ENCODE measurements at places on chromosomes 2 and 18. TPM values are rescaled to one million over a fixed set of nuclear protein-coding genes. Genes with fewer than 3 reads are reported as not detected.

DNA sequence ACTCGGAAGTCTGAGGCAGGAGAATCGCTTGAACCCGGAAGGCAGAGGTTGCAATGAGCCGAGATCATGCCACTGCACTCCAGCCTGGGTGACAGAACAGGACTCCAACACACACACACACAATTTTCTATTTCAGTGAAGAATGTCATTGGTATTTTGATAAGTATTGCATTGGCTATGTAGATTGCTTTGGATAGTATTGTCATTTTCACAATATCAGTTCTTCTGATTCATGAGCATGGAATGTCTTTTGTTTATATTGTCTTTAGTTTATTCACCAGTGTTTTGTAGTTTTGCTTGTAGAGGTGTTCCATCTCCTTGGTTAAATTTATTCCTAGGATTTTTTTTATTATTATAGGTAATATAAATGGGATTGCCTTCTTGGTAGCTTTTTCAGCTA is 693.4 kb upstream of the SYT4 start:
- DNase-seq, result no peak

Gene IWS1
- 47.2 TPM for total RNA-seq

GRCh38 chr2:170512266-170512665 is 202.9 kb upstream of the SP5 start:
- DNase-seq, result no peak

- DNase-seq, result no peak
These were observed 1.7 kb downstream of the ACVR2A start for GRCh38 chr2:147846412-147847081.

GRCh38 chr2:207238831-207239701 is 73.3 kb upstream of the KLF7 start:
- DNase-seq, result no peak

DNA sequence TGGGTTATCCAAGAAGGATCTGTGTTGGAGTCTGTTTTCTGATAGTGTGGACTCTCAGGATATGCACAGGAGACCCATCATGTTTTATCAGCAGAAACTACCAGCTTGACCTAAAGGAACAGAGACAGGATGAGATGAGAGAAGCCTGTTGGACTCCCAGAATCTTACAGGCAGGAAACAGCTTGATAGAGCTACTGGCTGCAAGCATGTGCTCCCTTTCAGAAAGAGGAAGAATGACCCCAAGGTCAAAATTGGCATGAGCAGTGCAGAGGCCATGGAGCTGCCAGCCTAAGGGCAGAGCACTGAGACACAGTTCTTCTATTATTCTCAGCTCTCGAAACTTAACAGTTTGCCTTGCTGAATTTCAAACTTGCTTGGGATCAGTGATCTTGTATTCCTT is 135.2 kb upstream of the NFATC1 start:
- DNase-seq, result no peak

Gene BOLL
- not detected for total RNA-seq

GRCh38 chr2:196681510-196681909 is 42.0 kb downstream of the CCDC150 start:
- DNase-seq, result no peak

DNA sequence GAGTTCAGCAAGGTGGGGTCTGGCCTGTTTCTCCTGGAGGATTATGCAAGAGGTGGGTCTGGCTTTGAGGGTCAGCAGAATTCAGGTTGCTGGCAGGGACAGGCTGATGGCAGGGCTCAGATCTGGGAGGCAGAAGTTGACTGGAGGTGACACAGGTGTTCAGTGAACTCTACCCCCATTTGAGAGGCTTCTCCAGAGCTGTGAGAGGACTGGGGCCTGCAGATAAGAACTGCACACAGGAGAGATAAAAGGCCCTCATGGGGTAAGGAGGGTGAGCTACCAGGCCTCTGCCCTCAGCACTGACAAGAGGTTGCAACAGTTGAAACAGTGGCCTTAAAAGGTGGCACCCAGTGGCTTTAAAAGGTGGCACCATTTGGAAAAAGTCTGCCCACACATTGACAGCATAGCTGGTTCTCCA is 13.1 kb downstream of the MOCOS start:
- DNase-seq, result no peak

DNA sequence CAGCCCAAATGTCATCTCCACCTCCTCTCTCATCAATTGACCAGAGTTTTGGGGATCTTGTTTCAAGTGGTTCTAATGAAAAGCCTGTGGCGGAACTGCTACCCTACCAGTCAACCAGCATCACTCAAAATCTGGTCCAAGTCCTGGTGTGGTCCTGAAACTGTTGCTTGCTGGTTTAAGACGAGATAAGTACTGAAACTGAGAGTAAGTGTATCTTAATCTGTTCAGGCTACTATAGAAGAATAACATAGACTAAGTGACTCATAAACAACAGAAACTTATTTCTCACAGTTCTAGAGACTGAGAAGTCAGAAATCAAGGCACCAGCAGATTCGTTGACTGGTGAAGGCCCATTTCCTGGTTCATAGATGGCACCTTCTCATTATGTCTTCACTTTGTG is 879 bp upstream of the GALNT5 start:
- no peak for DNase-seq

- no peak for DNase-seq
These were observed 100.4 kb downstream of the CCDC141 start for GRCh38 chr2:178949584-178949983.

GRCh38 chr2:88636026-88636425 is 8.8 kb upstream of the EIF2AK3 start:
- no peak for DNase-seq
